ENCODE measurements at places on chromosomes 16 and 17.

DNA sequence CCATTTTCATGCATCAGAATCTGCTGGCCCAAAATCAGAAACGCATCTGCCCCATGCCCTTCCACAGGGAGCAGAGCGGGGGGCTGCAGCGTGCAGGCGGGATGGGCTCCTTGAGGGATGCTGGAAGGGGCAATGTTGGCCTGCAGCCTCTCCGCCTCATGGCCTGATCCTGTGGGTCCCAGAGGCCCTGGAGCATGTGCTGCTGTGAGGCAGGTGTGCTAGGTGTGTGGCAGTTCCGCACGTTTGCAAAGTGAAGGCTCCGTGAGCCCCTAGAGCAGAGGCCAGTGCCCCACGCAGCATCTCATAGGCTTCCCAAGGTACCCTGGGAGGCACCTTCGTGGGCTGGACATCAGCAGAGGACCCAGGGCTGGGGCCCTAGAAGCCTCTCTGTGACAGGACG, 36.4 kb upstream of the CDH15 start:
- DNase-seq = no peak

DNA sequence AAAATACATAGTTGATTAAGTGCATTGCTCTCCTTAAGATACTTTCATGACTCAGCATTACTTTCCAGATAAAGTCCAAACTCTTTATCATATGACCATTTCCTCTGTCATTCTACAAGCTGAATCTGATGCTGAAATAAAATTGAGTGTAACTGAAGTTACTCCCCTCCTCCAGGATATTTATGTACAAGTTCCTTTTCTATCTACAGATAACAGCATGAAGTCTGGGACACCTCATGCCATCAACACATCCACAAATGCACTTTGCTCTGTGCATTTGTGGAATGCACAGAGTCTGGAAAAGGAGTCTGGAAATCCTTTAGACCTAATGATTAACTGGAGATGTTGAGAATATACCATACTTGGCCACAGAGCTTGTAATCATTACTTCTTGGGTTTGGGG, 60.5 kb downstream of the ACSM2B start:
- DNase-seq = no peak

GRCh38 chr17:30351735-30352134, 17.9 kb upstream of the TMIGD1 start:
- no peak for DNase-seq

DNA sequence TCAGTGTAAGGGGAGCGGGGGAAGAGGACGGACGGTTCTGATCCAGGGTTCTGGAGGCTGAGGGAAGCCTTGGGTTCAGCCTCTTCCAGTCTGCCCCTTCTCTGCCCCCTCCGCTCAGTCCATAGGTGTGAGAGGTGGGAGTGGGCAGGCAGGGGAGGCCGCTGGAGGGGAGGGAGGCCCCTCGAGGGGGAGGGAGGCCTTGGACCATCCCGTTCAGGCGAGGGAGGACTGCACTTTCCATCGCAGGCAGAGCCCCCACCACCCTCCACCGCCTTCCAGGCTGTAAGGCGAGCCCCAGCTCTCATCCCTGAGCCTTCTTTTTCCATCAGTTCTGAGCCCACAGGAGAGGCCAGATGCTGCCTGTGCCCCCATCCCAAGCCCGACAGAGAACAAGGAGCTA, 4.2 kb upstream of the AXIN1 start:
- no peak for DNase-seq

- no peak for DNase-seq
These were observed at the start of gene PERCC1 for GRCh38 chr16:1430759-1431496. Gene PERCC1, plus strand, starts transcription at chr16:1431078. Its CDS starts 1,516 bp downstream, at chr16:1432594.

GRCh38 chr17:45775576-45776011, 8.5 kb upstream of the CRHR1 start:
- no peak for DNase-seq

GRCh38 chr16:16797239-16797638, 418.3 kb downstream of the NPIPA7 start:
- peak; percentile 8 for DNase-seq

DNA sequence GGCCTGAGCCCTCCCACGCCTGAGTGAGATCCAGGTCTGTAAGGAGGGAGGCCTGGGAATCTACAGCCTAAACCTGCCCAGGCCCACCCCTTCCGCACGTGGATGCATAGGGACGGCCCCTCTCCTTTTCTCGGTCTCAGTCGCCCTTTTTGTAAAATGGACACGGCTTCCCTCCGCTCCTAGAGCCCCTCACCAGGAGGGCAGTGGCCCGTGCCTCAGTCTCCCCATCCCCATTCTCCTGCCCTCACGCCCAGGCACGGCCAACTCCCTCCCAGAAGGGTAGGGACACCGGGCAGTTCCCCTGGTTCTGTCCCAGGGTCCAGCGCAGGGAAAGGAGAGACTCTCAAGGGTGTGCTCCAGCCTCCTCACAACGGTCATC, 48.1 kb downstream of the WNT3 start:
- DNase-seq = no peak

- DNase-seq = no peak
These were observed 335.3 kb downstream of the SNX29 start for GRCh38 chr16:12311877-12312276.

DNA sequence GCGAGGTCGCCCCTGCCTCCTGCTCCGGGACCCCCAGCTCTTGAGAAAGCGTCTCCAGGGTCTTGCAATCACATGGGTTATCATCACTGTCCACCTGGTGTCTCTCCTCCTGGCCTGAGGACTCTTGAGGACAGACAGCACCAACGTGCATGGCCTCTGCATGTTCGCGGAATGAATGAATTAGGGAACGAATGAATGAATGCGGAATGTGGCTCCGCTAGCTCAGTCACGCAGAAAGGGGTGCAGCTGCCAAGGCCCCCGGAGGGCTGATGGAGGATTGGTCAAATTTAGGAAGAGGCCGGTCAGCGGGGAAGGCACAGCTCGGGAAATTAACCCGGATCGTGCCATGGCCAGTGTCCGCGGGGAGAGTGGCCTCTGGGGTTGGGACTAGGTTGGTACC, 3.3 kb downstream of the FBXL16 start:
- no peak for DNase-seq

DNA sequence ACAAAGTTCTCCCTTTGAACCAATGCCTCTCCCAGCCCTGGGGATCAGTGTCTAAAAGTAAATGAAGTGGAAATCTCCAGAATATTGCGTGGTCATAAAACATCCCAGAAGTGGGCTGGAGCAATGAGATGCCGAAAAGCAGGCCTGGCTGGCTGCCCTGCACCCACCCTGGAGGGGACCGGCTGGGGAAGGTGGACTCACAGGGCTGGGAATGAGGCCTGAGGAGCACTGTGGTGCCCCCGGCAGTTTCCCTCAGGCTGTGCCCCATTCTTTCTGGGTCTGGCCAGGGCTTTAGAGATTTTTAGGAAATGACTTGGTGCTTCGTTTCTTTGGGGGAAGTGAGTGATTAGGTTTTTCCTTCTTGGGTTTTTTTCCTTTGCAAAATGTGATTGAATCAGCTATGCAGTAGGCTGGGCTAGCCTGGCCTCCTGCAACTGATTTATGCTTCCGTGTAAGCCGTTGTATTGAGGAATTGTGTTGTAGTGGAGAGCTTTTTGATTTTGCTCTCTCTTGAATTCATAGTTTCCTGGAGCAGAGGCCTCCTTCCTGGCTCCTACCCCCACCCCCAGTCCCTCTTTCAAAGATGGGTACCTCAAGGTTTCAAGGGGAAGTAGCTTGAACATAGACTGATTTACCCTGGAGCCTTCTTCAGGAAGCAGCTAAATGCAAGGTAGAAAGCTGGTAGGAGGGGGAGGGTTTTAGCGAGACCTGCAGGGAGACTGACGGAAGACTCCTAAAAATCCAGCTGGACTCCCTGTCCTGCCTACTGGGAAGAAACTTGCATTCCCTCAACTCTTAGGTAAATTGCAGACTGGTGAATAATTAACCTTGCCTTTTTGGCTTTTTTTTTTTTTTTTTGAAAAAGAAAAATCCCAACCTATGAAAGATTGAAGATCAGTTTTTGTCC, 170.2 kb downstream of the RAB11FIP4 start:
- DNase-seq = no peak

- DNase-seq = no peak
These were observed 11.6 kb downstream of the FBXL19 start for GRCh38 chr16:30934827-30935557.

DNA sequence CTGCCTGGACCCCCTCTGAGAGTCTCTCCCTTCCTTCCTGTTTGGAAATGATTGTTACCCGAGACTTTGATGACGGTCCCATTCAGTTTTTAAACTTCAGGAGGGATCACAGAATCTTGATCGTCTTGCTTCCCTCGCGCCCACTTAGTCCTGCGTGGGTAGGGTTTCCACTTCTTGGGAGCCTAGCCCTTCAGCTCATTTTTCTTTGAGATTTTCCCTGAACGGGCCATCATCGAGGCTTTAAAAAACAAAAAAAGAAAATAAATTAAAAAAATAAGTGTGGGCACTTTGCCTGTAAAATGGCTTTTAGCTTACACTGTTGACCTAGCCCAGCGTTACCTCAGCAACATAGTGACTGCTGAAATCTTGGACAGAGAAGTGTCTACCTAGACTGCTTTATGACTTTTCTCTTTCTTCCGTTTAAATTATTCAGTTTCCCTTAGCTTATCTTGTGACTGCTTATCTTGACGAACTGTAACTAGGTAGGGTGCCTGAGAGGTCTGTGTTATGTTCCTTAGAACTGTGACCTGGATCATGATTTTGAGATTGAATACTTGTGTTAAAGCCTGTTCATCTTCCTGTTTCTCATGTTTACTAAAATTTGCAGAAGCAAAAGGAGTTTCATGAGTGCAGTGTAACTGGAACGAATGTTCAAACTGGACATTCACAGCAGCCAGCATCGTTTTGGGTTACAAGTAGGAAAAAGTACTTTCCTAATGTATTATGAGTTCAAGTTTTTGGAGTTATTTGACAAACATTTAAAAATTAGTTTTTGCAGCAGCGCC, 874 bp downstream of the WWP2 start:
- no peak for DNase-seq

DNA sequence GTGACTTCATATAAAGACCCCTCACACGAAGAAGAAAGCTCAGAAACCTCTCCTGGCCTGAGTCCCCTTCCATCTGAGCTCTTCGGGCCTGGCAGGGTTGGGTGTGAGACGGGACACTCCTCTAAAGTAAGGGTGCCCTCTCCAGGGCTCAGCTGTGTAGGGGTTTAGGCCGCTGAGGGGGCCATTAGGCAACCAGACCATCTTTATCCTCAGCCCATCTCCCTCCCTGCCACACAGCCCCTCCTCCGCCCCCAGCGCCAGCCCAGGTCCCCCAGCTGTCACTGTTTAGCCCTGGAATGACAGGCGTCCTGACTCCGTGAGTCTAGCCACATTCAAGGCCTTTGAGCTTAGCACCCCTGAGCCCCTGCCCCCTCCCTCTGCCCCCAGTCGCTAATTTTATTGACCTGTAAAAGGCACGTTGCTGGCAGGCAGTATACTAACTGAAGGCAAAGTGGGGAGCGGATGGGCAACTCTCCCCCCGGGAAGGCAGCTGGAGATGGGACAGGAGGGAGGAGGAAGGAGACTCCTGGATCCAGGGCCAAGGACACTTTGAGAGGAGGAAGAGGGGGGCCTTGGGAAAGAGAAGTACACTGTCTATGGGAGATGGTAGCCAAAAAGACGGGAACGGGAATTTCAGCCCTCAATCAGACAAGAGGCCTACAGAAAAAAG, 592 bp upstream of the ZNF385C start:
- DNase-seq = no peak

GRCh38 chr17:67359960-67360791, 6.2 kb downstream of the PSMD12 start:
- no peak for DNase-seq

DNA sequence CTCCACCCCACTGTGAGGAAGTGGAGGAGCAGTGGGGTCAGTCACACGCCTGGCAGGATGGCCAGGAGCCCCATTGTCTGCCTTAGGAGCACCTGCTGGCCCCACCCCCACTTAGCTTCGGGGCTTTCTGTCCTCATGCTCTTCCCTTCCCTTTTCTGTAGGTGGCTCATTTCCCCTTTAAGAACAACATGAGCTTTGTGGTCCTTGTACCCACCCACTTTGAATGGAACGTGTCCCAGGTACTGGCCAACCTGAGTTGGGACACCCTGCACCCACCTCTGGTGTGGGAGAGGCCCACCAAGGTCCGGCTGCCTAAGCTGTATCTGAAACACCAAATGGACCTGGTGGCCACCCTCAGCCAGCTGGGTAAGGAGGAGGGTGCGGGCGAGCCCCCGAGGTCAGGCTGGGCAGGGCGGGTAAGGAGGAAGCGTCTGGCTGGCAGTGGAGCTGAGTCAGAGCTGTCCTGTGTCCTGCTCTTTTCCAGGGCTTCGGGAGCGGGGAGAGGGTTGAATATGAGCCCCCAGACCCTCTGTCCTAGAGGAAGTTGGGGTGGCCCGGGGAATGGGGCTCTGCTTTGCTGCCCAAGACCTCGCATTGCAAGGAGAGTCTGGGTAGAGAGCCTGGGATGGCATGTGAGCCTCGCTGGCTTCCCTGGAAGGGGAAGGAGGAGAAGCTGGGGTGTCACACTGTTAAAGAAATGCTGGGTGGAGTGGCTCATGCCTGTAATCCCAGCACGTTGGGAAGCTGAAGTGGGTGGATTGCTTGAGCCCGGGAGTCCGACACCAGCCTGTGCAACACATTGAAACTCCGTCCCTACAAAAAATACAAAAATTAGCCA, 9.2 kb upstream of the SERPINF1 start:
- DNase-seq = no peak

DNA sequence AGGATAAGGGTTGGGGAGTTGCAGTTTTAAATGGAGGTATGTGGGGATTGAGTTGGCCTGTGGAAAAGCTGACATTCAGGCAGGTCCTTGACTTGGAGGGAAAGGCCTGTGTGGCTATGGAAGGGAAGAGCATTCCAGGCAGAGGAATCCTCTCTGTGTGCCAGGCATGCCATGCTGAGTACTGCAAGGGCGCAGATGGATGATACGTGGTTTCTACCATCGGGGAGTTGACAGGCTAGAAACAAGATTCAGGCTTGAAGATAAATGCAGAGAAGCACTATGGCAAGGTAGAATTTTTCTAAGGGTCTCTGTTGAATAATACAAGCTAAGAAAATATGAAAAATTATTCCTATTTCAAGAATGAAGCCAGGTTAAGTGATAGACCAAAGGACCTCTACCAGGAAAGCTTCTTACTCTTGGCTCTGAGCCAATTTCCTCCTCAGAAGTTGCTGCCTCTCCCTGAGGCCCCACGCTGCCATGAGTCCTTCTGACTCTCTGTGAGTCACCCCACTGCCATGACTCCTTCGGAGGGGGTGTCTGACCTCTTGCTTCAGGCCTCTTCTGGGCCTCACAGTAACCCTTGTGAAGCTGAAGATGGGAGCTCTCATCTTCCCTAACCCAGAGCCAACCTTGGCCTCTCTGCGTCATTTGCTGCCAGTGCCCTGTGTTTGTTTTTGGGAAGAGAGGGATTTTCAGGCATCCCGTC, 75.8 kb downstream of the WNT3 start:
- DNase-seq = no peak

- no peak for DNase-seq
These were observed 102.8 kb downstream of the ADAMTS18 start for GRCh38 chr16:77331802-77332586.

GRCh38 chr16:85788819-85789218, 10.5 kb downstream of the EMC8 start:
- no peak for DNase-seq

DNA sequence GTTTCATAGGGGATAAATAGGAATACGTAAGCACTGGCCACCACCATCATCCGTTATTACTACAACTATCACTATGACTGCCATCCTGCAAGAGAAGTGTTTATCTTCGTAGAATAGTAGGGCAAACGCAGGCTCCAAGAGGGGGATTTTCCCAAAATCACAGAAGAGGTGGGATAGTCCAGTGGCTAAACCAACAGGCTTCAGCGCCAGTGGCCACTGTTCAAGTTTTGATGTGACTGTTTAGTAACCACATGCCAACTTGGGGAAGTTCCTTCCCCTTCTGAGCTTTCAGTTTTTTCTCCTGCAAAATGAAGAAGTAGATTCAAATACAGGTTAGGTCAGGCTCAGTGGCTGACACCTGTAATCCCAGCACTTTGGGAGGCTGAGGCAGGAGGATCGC, 60.7 kb upstream of the GRIN2A start:
- DNase-seq = no peak

Measured in renal cortex interstitium (tissue), 15 donors.